CD4-positive, alpha-beta memory T cell (primary cell): ENCODE measurements at places on chromosomes 2 and 18.

GRCh38 chr2:100060875-100061274 lies 81.5 kb downstream of the AFF3 start:
- DNase-seq: peak; percentile 35
- H3K4me1 ChIP-seq: peaks cover 36% of the 10 kb centered on the region
- H3K36me3 ChIP-seq: no peaks in the 10 kb centered on the region
- no peak overlapping the region for H3K27ac ChIP-seq
- no peak overlapping the region for H3K4me3 ChIP-seq

GRCh38 chr2:207934720-207935119 lies 90.6 kb downstream of the PLEKHM3 start:
- no peak for DNase-seq
- H3K36me3 ChIP-seq: no peaks in the 10 kb centered on the region
- H3K4me3 ChIP-seq: no peak overlapping the region
- H3K27me3 ChIP-seq: no peaks in the 10 kb centered on the region
- no peaks in the 10 kb centered on the region for H3K4me1 ChIP-seq

DNA sequence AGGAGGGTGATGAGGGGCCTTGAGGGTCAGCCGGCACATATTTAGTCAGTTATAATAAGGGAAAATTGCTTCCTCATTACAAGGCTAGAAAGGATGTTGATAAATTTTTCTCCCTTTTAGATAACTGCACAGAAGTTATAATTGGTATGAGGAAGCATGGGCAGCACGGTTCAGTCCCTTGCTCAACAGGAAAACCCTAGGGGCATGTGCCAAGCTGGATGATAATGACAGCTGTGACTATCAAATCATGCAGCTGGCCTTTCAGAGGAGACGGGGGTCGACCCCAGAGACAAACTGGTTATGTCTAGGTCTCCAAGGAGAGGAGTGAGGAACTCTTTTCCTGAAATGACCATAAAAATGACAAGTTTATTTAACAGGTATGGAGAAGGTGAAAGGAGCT lies 448.1 kb upstream of the VRK2 start:
- H3K27ac ChIP-seq: no peak overlapping the region
- no peak overlapping the region for H3K4me3 ChIP-seq
- H3K27me3 ChIP-seq: no peaks in the 10 kb centered on the region
- H3K4me1 ChIP-seq: no peaks in the 10 kb centered on the region
- no peak for DNase-seq
- H3K36me3 ChIP-seq: no peaks in the 10 kb centered on the region

GRCh38 chr18:8928847-8929780 lies 173.4 kb upstream of the NDUFV2 start:
- no peaks in the 10 kb centered on the region for H3K4me1 ChIP-seq
- H3K27me3 ChIP-seq: no peaks in the 10 kb centered on the region
- H3K36me3 ChIP-seq: no peaks in the 10 kb centered on the region
- no peak overlapping the region for H3K27ac ChIP-seq
- DNase-seq: no peak

DNA sequence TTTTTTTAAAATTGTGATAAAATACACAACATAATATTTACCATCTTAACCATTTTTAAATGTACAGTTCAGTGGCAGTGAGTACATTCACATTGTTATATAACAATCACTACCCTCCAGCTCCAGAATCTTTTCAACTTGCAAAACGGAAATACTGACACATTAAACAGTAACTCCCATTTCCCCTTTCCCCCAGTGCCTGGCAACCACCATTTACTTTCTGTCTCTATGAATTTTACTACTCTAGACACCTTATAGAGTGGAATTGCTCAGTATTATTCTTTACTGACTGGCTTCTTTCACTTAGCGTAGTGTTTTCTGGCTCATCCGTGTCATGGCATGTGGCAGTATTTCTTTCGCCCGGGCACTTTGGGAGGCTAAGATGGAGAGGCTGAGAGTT lies 32.6 kb downstream of the FASTKD2 start:
- H3K4me3 ChIP-seq: no peak overlapping the region
- H3K4me1 ChIP-seq: peaks cover 3% of the 10 kb centered on the region
- no peaks in the 10 kb centered on the region for H3K27me3 ChIP-seq
- H3K36me3 ChIP-seq: no peaks in the 10 kb centered on the region

DNA sequence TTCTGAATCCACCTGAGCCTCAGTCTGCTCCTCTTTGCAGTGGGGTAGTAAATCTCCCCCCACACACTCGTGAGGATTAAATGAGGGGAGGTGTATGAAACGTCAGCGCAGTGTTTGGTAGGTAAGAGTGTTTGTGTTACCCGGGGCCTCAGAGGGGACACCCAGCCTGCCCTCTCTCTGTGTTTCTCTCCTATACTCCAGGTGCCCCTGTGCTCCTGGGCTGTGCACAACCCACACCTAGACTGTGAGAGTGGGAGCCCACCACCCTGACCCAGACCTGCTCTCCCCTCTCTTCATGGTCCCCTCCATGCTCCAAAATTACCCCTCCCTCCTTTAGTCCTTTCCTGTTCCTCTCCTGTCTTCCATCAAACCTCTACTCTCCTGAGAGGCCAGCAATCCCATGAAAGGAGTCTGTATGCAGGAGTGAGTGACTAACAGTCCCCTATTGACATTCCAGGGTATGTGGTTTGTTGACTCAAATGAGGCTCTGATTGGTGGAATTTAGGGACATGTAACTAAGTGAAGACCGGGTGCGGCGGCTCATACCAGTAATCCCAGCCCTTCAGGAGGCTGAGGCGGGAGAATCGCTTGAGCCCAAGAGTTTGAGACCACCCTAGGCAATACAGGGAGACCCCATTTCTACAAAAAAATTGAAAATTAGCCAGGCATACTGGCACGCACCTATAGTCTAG lies 10.4 kb downstream of the CIB4 start:
- no peak overlapping the region for H3K27ac ChIP-seq
- H3K4me3 ChIP-seq: no peak overlapping the region

DNA sequence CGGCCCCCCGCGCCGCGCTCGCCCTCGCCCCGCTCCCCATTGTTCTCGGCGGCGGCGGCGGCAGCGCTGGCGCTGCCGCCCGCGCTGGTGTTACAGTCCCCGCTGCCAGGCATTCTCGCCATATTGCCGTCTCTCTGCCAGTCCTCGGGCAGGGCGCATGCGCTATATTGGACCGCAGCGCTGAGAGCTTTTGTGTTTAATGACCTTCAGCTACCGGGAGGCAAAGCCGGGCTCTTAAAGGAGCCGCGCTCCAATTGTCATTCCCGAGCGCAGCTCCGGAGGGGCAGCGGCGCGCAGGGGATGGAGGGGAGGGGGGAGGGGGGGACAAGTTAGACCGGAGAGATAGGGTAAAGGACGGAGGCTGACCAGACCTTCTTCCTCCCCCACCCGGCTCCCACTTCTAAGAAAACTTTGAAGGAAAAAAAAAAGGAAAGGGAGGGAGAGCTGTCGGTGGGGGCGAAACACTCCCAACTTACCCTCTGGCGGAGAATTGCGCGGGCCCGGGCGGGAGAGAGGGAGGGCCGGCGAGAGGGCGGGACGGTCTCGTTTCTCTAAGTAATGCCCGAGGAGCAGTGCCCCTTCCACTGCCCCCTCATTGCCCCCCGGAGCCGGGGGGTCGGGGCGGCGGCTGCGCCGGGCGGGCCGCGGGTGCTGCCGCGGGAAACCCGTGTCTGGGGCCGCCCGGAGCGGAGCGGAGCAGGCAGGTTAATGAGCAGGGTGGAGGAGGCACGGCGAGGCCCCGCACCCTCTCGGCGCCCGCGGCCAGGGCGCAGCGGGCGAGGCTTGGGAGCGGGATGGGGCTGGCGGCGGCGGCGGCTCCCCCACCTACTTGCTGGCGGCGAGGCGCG lies at the start of gene KCTD1:
TSS of gene KCTD1 (minus strand) at position 139 of the 848 bp plus-strand sequence. CDS start at position 122, 17 bp downstream.
- DNase-seq: peak; percentile 68
- no peaks in the 10 kb centered on the region for H3K36me3 ChIP-seq

DNA sequence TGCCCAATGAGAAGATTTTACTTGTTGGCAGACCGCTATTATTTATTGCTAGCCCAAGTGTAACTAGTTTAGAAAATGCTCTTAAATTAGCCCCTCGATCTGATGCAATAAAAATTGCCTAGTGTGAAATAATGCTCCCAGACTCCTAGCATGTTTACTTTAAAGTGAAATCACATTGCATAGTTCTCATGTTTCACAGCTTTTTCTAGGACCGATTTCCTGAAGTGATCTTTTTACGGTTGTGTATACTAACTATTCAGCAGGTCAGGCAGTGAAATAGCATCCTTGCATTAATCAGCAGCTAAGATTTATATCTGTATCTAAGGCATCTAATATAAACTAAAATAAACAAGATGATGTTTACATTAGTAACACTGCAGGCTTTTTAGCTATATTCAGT lies 52.4 kb downstream of the PMS1 start:
- H3K4me3 ChIP-seq: no peak overlapping the region
- no peaks in the 10 kb centered on the region for H3K27me3 ChIP-seq
- H3K4me1 ChIP-seq: no peaks in the 10 kb centered on the region
- no peak for DNase-seq
- no peaks in the 10 kb centered on the region for H3K36me3 ChIP-seq
- H3K27ac ChIP-seq: no peak overlapping the region

DNA sequence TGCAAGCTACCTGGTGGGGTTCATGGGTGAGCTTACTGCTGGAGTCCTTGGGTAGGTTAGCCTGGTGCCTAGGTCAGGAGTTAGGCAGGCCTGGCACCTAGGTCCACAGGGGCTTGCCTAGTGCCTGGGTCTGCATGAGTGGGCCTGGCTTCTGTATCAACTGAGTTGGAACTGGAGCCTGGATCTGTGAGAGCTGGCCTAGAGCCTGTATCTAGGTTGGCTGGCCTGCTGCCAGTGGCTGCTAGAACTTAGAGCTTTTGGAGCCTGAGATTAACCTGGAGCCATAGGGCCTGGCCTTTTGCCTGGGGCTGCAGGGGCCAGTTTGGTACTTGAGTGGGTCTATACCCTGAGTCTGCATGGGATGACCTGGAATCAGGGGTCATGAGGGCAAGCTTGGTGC lies 679.4 kb downstream of the NUP35 start:
- H3K4me3 ChIP-seq: no peak overlapping the region
- no peaks in the 10 kb centered on the region for H3K36me3 ChIP-seq
- no peaks in the 10 kb centered on the region for H3K4me1 ChIP-seq
- no peak for DNase-seq
- H3K27me3 ChIP-seq: no peaks in the 10 kb centered on the region
- no peak overlapping the region for H3K27ac ChIP-seq

GRCh38 chr2:101989740-101990460 lies 1.9 kb upstream of the IL1R2 start:
- H3K4me3 ChIP-seq: no peak overlapping the region
- no peak for DNase-seq
- H3K27me3 ChIP-seq: no peaks in the 10 kb centered on the region

DNA sequence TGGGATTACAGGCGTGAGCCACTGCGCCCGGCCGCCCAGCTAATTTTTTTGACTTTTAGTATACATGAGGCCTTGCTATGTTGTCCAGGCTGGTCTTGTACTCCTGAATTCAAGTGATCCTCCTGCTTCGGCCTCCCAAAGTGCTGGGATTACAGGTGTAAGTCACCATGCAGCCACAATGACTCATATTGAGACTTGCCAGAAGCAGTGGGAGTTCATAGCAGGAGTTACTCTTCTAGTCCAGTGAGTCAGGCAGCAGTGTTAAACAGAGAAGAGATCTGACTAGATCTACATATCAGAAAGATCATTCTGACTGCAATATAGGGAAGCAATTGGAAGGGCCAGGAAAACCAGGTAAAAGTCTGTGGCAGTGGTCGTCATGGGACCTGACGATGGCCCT lies 1.5 kb upstream of the FLACC1 start:
- H3K27me3 ChIP-seq: no peaks in the 10 kb centered on the region
- H3K4me3 ChIP-seq: no peak overlapping the region
- no peak overlapping the region for H3K27ac ChIP-seq
- no peaks in the 10 kb centered on the region for H3K36me3 ChIP-seq
- DNase-seq: no peak

- no peaks in the 10 kb centered on the region for H3K27me3 ChIP-seq
- H3K4me1 ChIP-seq: peaks cover 7% of the 10 kb centered on the region
- no peak overlapping the region for H3K27ac ChIP-seq
- no peaks in the 10 kb centered on the region for H3K36me3 ChIP-seq
- H3K4me3 ChIP-seq: no peak overlapping the region
- DNase-seq: no peak
Measured at GRCh38 chr2:235049719-235050118, 97.9 kb downstream of the SH3BP4 start.
